Muscle of back (tissue), 13 donors: ENCODE measurements at places on chromosomes 12 and 14. TPM values are rescaled to one million over a fixed set of nuclear protein-coding genes. Genes with fewer than 3 reads are reported as not detected.

GRCh38 chr12:62106547-62107185, 153.5 kb upstream of the USP15 start:
- DNase-seq = no peak

GRCh38 chr14:99136047-99136400, 136.0 kb downstream of the BCL11B start:
- no peak for DNase-seq

DNA sequence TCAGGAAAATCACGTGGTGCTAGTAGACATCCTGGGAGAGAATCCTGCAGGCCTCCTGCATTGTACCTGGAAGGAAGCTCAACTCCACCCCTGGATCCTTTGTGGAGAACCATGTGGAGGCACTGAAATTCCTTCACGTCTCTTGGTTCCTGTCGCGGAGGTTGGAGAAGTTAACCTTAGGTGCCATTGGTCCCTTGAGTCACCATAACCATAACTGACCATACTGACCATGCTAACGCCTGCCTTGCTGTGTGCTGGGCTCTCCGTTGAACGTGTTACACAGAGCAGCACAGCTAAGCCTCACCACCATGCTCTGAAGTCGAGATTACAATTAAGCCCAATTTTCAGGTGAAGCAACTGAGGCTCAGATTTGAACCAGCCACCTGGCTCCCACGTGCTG, 18.6 kb downstream of the C14orf132 start:
- DNase-seq = no peak

DNA sequence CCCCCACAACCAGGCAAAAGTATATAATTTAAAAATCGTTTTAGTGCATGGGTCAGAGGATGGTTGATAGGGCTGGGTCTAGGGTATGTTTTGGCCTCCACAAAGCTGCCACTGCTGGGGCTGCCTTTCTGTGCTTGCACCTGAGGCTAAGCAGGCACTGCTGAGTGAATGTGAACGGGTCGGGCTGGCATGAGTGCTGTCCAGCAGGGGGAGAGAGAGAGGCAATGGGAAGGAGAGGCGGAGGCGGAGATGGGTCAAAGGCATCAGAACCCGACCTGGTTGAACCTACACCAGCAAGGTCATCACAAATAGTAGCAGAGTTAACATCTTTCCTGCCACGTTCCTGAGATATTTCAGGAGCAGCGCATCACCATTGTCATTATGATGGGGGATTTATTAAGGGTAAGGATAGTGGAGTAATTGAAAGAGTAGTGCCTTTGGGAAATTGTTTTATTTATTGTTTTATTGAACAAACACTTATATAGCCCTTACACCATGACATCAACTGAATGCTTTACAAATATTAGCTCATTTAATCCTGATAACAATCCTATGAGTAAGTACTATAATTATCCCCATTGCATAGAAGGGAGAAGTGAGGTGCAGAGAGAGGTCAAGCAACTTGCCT, 5.8 kb upstream of the NRXN3 start:
- DNase-seq = no peak

DNA sequence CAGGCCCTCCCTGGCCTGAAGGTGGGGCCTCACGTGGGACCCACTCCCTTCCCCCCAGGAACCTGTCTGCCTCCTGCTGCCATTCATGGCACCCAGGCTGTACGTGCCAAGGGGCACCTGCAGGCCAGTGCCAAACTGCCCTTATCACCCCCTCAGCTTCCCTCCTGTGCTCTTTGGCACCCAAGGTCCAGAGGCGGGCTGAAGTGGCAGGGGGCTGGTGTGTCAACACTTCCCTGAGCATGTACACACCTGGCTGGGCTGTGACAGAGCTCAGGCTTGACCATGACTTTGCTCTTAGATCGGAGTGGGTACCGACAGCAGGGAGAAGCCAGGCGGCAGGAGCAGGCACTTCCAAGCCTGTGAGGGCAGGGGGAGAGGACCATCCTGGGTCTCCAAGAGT, 41.6 kb downstream of the HSD17B6 start:
- no peak for DNase-seq

The PACS2 gene
- polyA plus RNA-seq = 97.0 TPM

The CRIP1 gene
- 38.2 TPM for polyA plus RNA-seq
